Stimulated activated naive CD8-positive, alpha-beta T cell treated with anti-CD3 and anti-CD28 coated beads, Interleukin-15, amount 100 ng/mL, for 72 hours (primary cell): ENCODE measurements at places on chromosomes 12 and 14.
A peak's percentile ranks its signal among the peaks of the same experiment; 100 is the strongest.

- no peak for DNase-seq
Measured at GRCh38 chr12:128784030-128784760, 39.6 kb downstream of the SLC15A4 start.

DNA sequence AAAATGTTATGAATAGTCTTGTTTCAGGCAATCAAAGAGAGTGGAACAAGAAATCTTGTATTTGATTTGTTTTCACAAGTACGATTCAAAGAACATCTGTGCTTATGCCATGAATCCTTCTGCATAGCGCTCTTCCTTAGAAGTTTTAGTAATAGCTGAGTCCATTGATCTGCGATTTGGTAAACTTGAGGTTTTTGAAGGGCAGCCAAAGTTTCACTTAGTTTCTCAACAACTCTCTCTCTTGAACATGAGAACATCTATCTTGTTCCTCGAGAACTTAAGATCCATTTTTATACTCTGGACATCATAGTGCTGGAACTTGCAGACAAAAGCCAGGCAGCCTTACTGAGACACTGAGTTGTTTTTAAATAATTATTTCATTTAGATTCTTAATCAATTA is 96.2 kb upstream of the USP15 start:
- DNase-seq, result no peak

DNA sequence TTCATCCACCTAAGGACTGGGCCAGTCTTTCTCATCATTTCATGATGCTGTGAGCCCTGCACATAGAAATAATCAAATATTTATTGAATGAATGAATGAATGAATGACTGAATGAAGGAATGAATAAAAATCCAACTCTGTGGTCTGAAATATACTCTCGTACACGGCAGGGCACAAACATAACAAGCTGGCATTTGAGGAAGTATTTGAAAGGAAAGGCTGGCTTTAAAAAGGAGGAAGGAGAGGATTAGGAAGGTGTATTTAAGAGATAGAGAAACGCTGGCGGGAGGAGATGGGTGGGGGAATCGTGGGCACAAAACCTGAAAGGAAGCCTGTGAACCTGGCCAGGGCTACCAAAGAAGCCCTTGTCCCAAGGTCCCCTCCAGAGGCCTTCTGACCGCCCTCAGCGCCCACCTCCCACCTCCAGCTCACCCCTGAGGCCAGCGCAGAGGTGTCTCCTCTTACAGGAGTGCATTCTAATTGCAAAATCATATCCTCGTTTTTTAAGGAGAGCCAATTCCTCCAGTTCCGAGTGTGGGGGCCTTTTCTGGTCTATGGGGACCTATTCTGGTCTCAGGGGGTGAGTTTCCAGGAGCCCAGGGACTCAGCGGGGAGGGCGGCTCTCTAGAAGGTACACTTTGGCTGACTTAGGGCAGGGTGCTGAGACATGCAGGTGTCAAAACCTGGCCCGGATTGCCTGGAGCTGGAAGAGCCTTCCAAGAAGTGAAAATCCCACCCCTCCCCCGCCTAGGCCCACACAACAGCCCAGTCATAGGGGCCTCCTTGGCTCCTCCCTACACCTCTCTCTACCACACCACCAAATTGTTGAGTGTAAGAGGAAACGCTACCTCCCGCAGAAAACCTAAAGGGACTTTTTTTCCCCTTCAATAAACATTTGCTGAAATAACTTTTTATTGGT is 8.7 kb upstream of the JDP2 start:
- peak; percentile 64 for DNase-seq

DNA sequence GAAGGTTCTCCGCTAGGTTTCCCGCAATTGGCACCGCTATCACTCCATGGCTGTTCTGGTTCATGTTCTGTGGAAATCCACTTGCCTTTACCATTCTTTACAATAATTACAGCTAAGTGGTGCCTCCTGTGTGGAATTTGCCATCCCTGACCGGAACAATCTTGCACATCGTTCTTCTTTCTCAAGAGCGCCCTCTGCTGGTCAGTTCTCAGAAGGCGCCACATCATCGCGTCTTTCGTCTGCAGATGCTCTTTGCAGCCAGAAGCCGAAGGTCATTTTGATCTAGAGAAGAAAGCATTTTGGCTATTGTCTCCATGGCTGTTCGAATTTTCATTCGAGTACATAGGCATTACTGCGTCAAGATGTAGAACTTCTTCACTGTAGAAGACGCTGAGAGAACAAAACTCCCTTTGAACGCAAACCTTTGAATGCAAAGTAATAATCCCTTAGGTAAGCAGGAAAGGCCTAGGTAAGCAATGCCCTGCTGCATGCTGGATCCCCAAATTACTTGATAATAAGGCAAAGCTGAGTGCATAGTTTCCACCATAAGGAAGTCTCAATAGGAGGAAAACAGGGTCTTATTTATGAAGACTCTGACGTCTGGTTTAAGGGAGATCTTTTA is 10.1 kb upstream of the RTRAF start:
- DNase-seq, result peak; percentile 74

DNA sequence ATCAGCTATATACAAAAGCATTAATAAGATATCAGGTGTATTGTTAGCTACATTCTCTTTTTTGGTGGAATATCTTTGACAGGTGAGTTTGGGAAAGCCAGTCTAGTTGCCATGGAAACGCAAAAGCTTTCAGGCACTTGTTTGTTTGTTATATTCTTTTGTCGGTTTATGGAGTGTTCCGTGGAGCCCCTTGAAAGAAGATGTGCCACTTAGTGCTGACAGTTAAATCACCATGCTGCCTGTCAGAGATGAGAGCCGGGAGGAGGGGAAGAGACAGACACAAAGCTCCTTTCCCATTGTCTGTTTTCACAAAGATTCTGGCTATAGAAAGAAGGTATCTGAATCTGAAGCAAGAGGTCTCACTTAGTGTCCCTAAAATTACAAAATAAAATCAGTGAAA is 170.8 kb downstream of the SNAPC1 start:
- no peak for DNase-seq

DNA sequence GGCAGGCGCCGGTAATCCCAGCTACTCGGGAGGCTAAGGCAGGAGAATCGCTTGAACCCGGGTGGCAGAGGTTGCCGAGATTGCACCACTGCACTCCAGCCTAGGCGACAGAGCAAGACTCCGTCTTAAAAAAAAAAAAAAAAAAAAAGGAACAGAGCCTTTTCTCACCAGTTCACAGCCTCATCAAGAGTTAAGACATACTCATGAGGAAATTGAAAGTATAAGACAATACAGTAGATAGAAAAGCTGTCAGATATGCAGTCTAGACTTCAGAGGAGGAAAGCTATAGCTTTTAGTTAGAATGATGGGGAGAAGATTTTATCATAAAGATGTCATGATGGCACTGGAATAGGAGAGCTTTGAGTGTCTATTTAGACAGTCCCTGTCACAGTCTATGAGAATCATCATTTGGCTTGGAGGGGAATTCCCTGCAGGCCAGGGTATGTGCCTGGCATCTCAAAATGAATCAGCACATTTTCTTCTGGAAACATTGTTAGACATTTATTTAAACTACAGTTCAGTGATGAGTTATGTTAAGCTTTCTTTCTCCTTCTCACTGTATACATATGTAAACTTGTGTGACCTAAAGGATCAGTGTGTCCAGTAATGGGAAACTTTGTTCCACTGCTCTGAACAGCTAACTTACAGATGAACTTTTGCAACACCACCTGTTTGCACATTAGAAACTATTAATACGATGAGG is 2.9 kb upstream of the RAB35 start:
- DNase-seq, result no peak

DNA sequence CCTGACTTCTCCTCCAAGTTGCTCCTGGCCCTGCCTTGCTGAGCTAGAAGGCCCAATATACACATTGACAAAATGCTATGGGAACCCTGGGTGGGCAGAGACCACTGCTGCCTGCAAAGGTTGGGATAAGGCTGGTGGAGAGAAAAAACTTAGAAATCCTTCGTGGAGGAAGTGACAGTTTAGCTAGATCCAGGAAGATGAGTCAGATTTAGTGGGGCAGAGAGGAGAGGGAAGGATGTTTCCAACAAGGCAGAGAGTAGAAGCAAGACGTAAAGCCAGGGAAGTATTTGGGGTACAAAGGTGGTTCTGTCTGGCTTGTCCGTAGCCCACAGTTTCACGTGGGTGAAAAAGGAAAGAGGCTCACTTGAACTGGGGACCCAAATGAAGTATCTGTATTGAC is 69.0 kb upstream of the CLMN start:
- no peak for DNase-seq

DNA sequence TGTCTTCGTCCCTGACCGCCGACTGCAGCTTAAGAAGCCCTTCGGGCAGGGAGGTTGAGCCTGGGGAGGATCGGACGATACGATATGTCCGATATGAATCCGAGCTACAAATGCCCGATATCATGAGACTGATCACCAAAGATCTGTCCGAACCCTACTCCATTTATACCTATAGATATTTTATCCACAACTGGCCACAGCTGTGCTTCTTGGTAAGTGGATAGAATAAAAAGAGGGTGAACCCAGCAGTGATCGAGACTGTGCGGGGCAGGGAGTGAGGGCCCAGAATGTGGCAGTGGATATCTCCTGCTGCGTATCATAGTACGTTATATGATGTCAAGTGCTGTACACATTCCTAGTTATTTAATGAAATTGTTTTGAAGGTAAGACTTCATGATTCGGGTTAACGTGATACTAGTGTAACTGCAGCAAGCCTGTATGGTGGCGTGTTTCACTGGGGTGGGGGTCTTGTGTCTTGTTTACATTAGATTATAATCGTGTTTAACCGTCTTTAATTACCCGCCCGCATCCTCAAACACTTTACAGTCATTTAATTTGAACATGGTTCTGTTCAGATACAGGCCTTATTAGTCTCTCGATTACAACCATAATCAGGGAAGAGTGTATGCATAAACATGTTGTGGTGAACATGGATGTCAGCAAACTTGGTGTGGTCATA is 1.3 kb downstream of the NAA30 start:
- DNase-seq, result no peak

DNA sequence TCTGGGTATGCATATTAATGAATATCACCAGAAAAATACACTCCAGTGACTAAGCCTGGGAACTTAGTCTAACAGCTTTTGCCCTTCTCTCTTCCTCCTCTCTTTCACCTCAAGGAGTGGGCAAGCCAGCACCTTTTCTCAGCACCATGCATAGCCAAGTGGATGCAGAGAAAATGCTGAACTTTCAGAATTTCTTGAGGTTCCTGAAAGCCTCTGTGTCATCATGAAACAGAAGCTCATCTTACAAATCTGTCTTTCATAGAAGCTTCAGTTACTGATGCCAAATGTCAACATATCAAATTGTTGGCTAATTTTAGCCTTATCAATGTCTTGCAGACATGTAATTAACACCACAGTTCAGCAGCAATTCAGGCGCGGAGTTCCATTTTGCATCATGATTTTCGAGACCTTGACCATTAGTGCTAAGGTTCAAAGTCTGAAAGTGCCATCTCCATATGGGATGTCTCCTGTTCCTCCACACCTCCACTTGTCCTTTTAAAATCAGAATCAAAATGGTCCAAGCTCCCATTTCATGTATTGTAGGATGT is 51.1 kb upstream of the RPH3A start:
- no peak for DNase-seq

DNA sequence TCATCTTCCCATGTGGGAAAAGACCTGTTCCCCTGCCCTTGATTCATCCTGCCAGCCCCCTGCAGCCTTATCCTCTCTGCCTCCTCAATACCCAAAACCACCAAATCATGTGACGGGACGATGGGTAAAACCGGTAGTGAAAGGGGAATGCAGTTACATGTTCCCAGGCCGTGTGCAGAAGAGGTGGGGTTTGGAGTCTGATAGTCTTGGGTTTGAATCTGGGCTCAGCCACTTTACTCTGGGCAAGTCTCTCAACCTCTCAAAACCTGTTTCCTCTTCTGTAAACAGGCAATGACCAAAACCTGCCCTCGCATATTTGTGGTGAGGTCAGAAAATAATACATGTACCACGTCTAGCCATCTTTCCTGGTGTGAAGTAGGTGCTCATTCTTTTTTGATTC is 123.0 kb downstream of the PLXNC1 start:
- no peak for DNase-seq

GRCh38 chr14:31806249-31806648 is 245.0 kb downstream of the NUBPL start:
- DNase-seq, result no peak

GRCh38 chr14:34980337-34980900 is 2.4 kb upstream of the SRP54 start:
- no peak for DNase-seq

GRCh38 chr12:46369474-46370379 is 2.8 kb downstream of the SLC38A2 start:
- no peak for DNase-seq

GRCh38 chr12:77940567-77940966 is 109.9 kb downstream of the NAV3 start:
- no peak for DNase-seq

DNA sequence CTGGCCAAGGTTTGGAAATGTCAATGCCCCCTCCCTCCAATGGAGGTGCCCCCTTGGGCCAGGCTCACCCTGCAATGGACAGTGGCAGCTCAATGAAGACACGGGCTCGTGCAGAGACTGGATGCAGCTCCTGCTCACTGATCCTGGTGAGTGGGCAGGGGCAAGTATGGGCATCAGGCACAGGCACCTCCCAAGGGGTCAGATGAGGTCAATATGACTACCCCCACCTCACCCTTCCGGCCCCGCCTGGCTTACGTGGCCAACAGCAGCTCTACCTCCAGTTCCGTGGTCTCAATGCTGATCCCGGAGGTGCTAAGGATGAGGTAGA is 13.6 kb downstream of the ITGA7 start:
- DNase-seq, result no peak

- DNase-seq, result no peak
Measured at GRCh38 chr12:52522346-52523011, 2.3 kb upstream of the KRT5 start.

GRCh38 chr14:86022031-86022629 is 492.2 kb downstream of the FLRT2 start:
- DNase-seq, result no peak

- no peak for DNase-seq
Measured at GRCh38 chr12:9730011-9730410, 2.9 kb downstream of the CLECL1 start.

DNA sequence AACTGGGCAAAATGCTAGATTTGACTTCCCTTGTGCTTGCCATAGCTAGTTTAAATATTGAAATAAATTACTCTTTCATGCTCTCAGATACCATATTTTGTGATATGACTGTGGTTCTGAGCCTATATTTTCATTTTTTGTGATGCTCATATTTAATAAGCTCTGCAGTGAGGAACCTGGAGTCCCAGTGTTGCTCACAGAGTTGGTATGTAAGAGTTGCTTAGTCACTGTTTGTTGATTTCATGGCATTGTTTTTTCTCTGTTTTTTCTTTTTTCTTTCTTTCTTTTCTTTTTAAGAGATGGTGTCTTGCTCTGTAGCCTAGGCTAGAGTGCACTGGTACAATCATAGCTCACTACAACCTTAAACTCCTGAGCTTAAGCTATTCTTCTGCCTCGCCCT is 750.5 kb upstream of the TMEM132C start:
- DNase-seq, result no peak

DNA sequence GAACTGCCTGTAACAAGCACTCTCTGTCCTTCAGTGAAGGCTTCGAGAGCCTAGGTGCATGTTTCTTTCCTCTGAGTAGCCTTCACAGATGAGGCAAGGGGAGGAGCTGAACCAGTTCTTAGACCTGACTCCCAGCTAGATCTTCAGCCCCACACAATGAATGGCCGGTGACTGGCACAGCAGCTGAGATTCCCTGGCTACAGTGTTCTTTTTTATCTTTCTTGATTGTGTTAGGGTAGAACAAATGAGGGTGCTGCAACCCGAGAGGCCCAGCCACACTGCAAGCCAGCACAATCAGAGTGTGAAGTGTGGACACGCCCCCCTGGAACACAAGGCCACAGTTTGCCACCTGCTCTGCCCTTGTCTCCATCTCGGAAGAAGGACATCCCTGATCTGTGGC is 19.1 kb upstream of the COL2A1 start:
- DNase-seq, result no peak

- DNase-seq, result peak; percentile 56
Measured at GRCh38 chr12:119938049-119938667, 50.9 kb upstream of the BICDL1 start.

- no peak for DNase-seq
Measured at GRCh38 chr14:83255015-83255726, 1721.5 kb upstream of the SEL1L start.
